ENCODE measurements at places on chromosomes 1 and 21. TPM values are rescaled to one million over a fixed set of nuclear protein-coding genes. Genes with fewer than 3 reads are reported as not detected.

Gene BMP8A
- total RNA-seq = 1.4 TPM

Gene USH2A
- not detected for total RNA-seq

Gene SPRR5
- total RNA-seq = not detected

Gene LCE7A
- not detected for total RNA-seq

Gene LRRC7
- total RNA-seq = not detected

Gene MYBPH
- total RNA-seq = 0.15 TPM

Gene COL24A1
- total RNA-seq = 0.60 TPM

Gene CXADR
- total RNA-seq = 28.1 TPM

Gene NEGR1
- 14.7 TPM for total RNA-seq

Gene HTR1D
- not detected for total RNA-seq

Gene OR6N1
- total RNA-seq = 1.9 TPM

Gene FAM72B
- 3.0 TPM for total RNA-seq

Gene DYNLT4
- 25.3 TPM for total RNA-seq

Gene DRAM2
- total RNA-seq = 56.9 TPM

Gene NFASC
- 6.4 TPM for total RNA-seq

Gene ZSWIM5
- total RNA-seq = 3.0 TPM

Gene HSD3B2
- 2.1 TPM for total RNA-seq

Gene AVPR1B
- not detected for total RNA-seq

Gene ADORA1
- total RNA-seq = 3.1 TPM

Gene PKP1
- 2.1 TPM for total RNA-seq

Gene LIPI
- total RNA-seq = not detected

Gene CYYR1
- total RNA-seq = 5.2 TPM

Gene GBP3
- 17.9 TPM for total RNA-seq

Gene PAPPA2
- under 0.01 TPM for total RNA-seq

Gene FAM177B
- total RNA-seq = not detected

Gene ALPL
- total RNA-seq = 85.0 TPM

Gene ANP32E
- total RNA-seq = 18.1 TPM

Gene MMEL1
- 4.7 TPM for total RNA-seq

Gene TFF2
- not detected for total RNA-seq

Gene GBP6
- 0.30 TPM for total RNA-seq

Gene SAMD13
- total RNA-seq = not detected

Gene RXRG
- total RNA-seq = 4.1 TPM

Gene KANK4
- total RNA-seq = 1.7 TPM

Gene AK5
- total RNA-seq = 0.10 TPM

Gene EDEM3
- total RNA-seq = 28.5 TPM

Gene FAM151A
- total RNA-seq = not detected

Gene ANGPTL1
- 4.9 TPM for total RNA-seq
